Thyroid gland (tissue), 4 donors: ENCODE measurements at places on chromosomes 3 and 15.

- no peak for DNase-seq
Observed at GRCh38 chr3:188901126-188901525, 270.6 kb upstream of the TPRG1 start.

GRCh38 chr3:9507586-9508578 lies 45.7 kb downstream of the LHFPL4 start:
- no peak for DNase-seq

- no peak for DNase-seq
Observed at GRCh38 chr3:14672588-14672987, 2.4 kb upstream of the C3orf20 start.

- DNase-seq: no peak
Observed at GRCh38 chr3:190031887-190032752, 88.6 kb downstream of the P3H2 start.

DNA sequence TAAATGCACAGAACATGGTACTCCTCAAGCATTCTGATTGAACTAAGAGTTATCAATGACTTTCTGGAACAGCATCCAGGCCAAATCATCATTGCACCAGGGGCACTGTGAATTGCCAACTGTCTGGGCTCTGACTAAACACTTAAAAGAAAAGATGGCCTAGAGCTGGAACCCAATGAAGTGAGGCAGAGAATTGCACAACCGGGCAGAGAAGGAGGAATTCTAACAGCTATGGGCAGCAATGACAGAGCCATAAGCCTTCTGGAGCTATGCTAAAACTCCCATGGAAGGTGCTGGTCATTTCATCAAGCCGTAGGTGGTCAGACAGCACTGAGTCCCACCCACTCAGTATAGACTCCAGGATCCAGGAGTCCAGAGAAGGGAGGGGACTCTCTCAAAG lies 48.1 kb upstream of the OXTR start:
- DNase-seq: no peak

GRCh38 chr3:64561325-64561843 lies 126.4 kb downstream of the ADAMTS9 start:
- no peak for DNase-seq

GRCh38 chr3:125351152-125351551 lies 24.0 kb downstream of the ZNF148 start:
- DNase-seq: no peak
